ENCODE measurements at places on chromosomes 5 and 9.

DNA sequence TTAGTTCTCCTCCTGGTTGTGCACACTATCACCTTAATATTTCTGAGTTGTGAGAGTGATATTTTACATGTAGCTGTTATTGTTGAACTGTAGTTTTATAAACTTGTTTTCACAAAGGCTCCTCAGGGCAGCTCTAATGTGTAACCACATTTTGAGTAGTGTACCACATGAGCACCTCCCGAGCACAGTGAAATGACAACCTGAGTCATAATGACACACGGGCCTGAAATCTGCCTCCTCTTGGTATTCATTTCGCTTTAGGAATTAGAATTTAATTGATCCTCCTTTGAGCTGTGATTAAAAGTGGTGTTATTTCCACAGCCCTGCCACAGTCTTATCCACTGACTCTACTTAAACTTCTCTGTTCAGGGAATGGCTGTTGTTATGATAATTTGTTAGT is 7.9 kb downstream of the MTRR start:
- DNase-seq, result no peak

DNA sequence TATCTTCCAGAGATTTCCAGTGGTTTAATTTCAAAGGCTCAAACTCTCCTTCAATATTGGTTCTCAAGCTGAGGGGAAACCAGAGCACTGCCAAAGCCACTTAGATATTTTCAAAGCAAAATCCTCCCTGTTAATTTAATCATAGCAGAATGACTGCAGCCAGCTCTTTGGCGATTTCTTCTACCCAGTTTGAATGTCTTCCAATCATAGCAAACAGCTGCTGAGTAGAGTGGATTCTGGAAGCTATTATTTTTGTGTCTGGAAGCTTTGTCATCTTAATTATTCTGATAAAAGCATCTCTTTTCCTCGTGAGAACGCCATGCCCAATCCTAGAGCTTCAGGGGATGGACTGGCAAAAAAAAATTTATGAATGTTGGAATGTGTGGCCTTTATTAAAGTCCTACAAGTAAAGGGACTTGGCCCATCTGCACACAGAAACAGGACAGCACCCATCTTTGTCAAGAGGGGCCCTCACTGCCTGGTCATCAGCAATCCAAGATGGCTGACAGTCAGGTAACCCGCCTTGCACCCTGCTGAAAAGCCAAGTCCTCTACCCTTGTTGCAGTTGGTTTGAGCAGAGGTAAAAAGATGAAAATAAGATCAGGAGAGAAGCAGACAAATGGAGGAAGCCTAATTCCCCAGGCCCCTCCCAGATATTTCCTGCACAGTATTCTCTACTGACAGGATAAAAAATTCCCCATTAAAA is 125.1 kb downstream of the SUSD1 start:
- DNase-seq, result no peak

- no peak for DNase-seq
Measured at GRCh38 chr5:51013036-51013435, 346.6 kb downstream of the PARP8 start.

DNA sequence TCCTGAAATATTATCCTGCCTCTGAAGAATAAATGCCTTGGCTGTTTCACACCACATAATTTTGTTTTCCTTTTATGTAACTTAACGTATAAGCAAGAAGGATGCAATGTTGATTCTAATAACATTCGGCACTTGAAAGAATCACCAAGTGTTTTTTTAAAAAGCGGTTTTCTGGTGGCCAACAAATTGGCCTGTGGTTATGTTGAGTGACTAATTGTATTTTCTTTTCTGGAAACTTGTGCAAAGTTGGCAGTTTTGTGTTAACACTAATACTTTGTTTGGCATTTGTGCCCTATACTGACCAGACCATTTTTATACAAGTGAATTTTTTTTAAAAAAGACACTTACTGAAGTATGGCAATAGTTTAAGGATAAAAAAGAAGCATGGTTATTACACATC is 452.7 kb downstream of the BNC2 start:
- no peak for DNase-seq

DNA sequence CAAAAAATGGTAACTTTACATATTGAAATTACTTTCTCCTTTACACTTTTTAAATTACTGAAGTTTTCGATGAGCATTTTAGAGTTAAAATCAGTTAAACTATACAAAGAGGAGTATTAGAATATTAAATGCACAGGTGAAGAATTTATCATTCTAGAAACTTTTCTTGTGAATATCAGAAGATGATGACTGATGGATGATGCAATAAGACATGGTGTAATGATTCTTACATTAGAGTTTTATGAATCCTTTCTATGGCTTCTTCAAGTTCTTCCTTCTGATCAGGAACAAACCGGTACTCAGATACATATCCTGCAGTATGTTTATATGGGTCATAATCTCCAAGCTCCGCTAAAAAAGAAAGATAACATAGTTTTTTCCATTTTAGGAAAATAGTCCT is 154.4 kb downstream of the EPB41L4A start:
- no peak for DNase-seq

DNA sequence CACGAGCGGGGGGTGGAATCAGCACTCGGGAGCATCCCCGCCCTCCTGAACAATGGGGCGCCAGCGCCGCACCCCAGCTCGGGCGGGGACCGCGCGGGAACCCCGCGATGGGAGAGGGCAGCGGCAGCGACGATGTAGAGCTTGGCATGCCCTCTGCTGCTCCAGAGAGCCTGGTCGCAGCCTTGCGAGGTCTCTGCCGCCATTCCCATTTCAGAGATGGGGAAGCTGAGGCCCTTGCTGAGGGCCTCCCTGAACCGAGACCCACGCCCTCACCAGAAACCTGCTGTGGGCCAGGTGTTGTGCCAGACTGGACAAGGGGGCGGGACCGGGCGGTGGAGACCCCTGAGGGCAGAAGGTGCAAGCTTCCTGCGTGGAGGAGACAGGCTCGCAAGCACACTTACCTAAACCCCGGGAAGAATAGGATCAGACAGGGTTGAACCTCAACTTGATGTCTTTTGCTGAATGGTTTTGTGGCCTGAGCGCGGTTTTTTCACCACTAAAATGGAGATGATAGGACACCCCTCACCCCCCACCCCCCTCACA is 647 bp upstream of the MEGF9 start:
- DNase-seq, result no peak

- DNase-seq, result no peak
Measured at GRCh38 chr5:89847743-89848142, 561.8 kb downstream of the CETN3 start.

DNA sequence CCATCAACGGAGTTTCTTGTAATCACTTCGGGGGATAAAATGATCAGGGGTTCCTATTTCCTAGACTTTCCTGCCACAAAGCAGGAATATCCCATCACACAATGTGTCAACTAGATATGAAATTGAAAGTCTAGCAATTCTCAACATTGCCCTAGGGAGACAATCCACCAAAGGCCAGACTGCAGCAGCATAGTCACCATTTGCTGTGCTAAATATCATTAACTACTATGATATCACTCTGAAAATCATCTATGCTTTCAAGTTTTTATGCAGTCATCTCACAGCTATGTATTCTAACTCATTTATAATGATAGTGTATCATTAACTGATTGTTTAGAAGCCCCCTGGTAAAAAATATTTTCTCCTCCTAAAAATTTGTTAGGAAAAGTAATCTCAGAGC is 342.6 kb upstream of the CDH6 start:
- DNase-seq, result no peak

- DNase-seq, result no peak
Measured at GRCh38 chr5:150616506-150616905, 24.0 kb upstream of the SYNPO start.
